ENCODE measurements at places on chromosomes 7 and 10.

- DNase-seq, result no peak
Observed at GRCh38 chr10:102682416-102682815, 31.8 kb downstream of the ARL3 start.

DNA sequence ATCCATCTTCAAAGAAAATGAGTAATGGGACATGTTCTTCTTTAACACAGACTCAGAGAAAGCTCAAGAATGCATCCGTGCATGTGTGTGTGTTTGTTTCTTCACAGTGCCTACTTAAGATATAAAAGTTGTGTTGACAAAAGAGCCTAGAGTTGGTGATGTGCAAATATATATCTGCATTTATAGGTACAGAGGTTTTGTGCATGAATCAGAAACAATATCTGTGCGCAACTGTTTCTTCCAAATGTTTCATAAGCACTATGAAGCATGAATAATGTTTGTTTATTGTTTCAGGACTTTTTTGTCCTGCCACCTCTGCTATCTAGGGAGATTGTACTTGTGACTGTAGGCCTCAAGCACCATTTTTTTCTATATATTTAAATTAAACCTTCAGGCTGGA is 229.7 kb downstream of the CSTF2T start:
- DNase-seq, result no peak

DNA sequence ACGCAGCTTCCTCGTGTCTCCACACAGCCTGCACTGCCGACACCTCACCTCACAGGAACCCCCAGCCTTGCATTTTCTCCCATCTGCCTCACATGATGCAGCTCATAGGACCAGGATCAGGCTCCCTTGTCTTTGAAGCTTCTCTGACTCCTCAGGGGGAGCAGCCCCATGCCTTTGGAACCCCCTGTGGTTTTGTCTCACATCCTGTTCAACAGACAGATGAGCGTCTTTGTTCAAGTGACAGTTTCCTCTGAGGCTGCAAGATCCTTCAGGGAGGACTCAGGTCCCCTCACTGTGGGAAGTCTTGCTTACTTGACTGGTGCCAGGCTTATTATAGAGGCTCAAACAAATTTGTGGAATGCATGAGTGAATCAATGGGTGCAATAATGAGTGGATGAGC is 667.1 kb downstream of the INHBA start:
- no peak for DNase-seq

GRCh38 chr7:31724696-31725095 is 37.7 kb downstream of the PPP1R17 start:
- DNase-seq, result no peak

DNA sequence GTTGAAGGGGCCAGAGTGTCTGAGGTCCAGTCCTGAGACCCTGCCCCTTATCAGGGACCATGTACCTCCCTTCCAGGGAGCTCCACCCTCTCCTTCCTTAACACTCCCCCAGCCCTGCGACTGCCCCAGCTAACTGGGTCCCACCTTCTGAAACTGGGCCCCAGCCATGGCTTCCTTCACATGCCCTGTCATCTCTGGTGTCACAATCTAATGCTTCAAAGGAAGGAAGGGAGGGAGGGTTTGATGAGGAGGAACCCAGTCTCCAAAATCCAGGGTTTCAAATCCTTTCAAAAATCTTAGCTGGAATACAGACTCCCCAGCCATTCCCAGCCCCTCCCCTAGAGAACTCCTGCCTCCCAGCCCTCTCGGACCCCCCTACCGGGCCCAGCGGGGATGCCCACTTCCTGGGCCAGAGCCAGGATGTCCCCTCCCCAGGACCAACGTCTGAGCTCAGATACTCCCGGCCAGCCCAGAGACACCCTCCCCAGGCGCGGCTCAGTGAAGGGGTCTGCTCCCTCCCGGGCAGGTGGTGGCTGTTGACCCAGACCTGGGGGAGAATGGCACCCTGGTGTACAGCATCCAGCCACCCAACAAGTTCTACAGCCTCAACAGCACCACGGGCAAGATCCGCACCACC is 18.0 kb downstream of the C10orf105 start:
- DNase-seq, result no peak

GRCh38 chr7:73537051-73537450 is 15.0 kb upstream of the BAZ1B start:
- DNase-seq, result no peak
